ENCODE measurements at places on chromosomes 5 and 9. TPM values are rescaled to one million over a fixed set of nuclear protein-coding genes. Genes with fewer than 3 reads are reported as not detected.

The ARHGEF37 gene
- total RNA-seq: 22.3 TPM

The UNC13B gene
- total RNA-seq: 37.9 TPM

DNA sequence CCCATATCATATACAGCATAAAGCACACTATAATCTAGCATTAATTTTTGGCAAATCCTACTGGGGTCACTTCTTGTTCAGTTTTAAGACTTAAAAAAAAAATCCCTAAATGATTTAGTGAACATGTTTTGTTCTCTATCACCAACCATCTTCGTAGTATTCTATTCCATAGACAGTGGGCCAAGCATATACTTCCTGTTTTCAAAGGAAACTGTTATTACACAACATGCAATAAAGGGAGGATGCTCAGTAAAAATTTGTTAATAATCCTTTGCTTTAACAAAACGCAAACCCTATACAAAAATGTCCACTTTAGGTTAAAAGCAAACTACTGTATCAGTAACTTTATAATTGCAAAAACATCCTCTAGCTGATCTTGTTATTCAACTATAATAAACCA is 13.0 kb downstream of the CCNH start:
- DNase-seq: no peak

- no peak for DNase-seq
These were observed 8.4 kb downstream of the DCANP1 start for GRCh38 chr5:135438636-135439221.

GRCh38 chr9:119343059-119343990 is 25.9 kb downstream of the BRINP1 start:
- no peak for DNase-seq

The TNFAIP8 gene
- 24.7 TPM for total RNA-seq

- no peak for DNase-seq
These were observed 104.5 kb downstream of the HMHB1 start for GRCh38 chr5:143916451-143916850.

DNA sequence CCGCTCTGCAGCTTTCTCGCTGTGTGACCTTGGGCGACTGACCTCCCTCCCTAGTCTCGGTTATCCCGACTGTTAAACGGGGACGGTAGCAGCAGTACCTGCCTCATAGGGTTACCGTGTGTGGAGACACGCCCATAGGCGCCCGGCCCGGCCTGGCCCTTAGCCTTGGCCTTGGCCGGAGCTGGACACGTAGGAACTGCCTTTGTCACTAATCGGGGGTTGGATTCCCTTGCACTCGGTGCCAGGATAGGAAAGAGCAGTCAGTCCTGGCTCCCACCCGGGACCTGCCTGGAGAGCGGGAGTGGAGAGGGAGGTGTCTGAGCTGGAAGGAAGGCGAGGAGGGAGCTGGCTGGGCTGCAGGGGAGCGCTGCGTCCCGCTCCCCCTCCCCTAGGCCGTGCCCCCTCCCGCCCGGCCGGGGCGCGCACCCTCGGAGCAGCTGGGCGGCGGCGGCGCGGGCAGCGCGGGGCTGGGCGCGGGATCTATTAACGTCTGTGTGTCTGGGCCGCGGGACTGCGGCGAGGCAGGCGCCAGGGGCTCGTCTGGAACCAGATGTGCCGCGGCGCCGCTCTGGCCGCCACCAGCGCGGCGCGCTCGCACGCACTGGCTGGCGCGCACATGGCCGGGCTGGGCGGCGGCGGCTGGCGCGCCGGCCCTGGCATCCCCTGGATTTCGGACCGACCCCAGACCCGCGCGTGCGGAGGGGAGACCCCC is 31.7 kb downstream of the PRRX2 start:
- peak; percentile 67 for DNase-seq

The EMB gene
- 39.1 TPM for total RNA-seq

GRCh38 chr5:67249590-67249895 is 52.9 kb upstream of the CD180 start:
- no peak for DNase-seq

DNA sequence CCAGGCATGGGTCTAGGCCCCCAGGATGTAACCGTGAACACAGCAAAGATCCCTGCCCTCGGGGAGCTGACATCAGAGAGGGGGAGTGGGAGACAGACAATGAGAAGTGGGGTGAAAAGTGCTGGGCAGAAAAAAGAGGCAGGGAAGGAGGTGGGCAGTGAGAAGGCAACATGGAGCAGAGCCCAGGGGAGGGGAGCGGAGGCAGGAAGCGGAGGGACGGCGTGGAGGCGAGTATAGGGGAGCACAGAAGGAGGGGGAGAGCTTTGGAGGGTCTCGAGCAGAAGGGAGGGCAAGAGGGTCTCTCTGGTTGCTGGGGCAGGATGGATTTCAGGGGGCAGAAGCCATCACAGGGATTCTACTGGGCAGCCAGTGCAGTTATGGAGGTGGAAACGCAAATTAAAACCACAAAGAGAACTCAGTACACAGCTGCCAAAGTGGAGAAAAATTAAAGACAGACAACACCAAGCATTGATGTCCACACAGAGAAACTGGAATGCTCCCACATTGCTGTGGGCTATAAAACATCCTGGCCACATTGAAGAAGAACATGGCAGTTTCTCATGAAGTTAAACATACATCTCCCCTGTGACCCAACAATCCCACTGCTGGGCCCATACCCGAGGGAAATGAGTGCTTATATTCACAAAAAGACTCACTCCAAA is 21.1 kb upstream of the LAMC3 start:
- no peak for DNase-seq

DNA sequence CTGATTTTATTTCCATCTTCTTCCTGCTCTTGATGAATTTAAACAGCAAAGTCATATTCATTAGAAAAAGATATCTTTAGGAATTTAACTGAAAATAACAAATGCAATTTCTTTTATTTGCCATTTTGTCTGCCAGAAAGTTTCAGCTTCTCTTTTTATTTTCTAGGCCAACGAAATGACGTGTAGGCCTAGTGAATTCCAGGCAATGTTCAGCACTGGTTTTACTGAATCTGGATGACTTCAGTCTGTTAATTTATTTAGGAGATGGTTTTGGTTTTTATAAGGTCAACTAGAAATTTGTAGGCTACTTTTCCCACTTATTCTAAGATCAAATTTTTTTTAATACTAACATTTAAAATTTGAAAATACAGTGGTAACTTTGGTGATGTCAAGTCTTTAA is 129.1 kb upstream of the VCAN start:
- no peak for DNase-seq

- DNase-seq: no peak
These were observed 175.3 kb downstream of the SLF1 start for GRCh38 chr5:94793816-94794198.

DNA sequence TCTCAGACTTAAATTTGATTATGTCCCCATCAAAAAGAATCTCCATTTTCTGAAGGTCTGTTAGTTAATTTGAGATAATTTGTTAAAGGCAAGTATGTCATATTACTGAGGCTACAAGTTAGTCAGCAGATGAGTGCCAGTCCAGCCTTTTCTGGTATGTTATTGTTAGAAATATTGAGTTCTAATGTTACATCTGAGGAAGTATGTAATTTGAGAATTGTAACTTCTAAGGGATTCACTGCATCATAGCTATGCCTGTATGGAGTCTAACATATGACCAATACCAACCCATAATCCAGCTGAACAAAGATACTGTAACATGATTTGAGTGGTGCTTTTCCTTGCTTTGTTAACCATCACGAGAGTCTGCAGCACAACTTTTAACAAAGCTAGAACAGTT is 13.9 kb downstream of the SLC23A1 start:
- DNase-seq: no peak

Data from spinal cord (tissue), 10 donors.